ENCODE measurements at places on chromosomes 2 and 18. TPM values are rescaled to one million over a fixed set of nuclear protein-coding genes. Genes with fewer than 3 reads are reported as not detected.

GKN2 gene
- not detected for total RNA-seq

HOXD13 gene
- total RNA-seq = not detected

EPB41L5 gene
- total RNA-seq = 65.7 TPM

TUBB6 gene
- 137 TPM for total RNA-seq

RFTN2 gene
- 8.2 TPM for total RNA-seq

COLEC11 gene
- not detected for total RNA-seq

STPG4 gene
- total RNA-seq = not detected

SLC9A4 gene
- not detected for total RNA-seq

DSG1 gene
- not detected for total RNA-seq

TCF4 gene
- 161 TPM for total RNA-seq

REG3G gene
- not detected for total RNA-seq

- no peak for DNase-seq
Measured at GRCh38 chr2:156229724-156230362, 102.7 kb downstream of the NR4A2 start.

- DNase-seq = no peak
Measured at GRCh38 chr2:239292959-239293774, 107.7 kb downstream of the HDAC4 start.

DNA sequence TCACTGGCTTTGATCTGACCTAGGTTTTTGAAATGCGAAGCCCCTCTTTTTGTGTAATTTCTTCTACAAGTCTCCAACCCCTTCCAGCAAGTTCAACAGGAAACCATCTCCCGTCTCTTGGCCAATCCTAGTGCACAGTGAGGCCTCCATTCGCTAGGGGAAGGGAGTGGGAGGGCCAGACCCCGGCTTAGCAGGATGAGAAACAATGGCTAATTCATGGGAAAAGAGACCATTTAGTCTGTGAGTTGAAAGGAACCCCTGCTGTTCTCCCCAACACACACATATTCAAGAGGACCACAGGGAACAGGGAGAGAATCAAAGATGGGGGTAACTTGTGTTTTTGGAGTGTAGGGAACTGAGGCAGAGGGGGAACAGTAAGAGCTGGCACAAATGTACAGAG lies 83.0 kb downstream of the RTN4 start:
- peak; percentile 80 for DNase-seq

GRCh38 chr2:233002829-233003657 lies 10.0 kb downstream of the NGEF start:
- DNase-seq = no peak

- no peak for DNase-seq
Measured at GRCh38 chr2:140270224-140270623, 1490.0 kb upstream of the NXPH2 start.

GRCh38 chr2:205868053-205868452 lies 185.8 kb downstream of the NRP2 start:
- DNase-seq = no peak

DNA sequence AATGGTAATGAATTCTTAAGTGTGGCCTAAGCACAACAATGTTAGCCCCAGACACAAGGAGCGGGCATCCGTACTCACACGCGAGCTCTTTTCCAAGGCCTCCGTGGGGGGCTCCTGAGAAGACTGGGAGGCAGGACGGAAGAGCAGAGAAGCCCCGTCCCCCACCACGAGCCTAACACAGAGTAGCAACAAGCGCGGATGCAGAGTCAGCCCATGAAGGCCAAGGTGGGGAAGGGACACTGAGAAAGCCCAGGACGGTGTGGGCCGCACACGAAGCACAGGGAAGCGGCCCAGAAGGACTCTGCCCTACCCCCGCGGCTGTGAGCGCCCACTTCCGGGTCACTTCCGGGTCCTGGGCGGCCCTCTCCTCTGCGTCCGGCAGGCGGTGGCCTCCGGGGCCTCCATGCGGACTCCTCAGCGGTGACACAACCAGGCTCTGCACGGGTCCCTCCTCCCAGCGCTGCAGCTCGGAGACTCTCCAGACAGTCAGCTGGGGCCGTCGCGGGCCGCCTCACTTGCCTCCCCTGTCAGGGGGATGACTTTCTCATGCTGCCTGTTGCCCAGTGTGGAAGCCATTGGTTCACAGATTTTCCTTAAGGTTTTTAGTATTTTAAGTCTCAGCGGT lies 151.5 kb downstream of the MTCL1 start:
- no peak for DNase-seq

- DNase-seq = no peak
Measured at GRCh38 chr2:224268441-224268840, 133.5 kb downstream of the FAM124B start.

DNA sequence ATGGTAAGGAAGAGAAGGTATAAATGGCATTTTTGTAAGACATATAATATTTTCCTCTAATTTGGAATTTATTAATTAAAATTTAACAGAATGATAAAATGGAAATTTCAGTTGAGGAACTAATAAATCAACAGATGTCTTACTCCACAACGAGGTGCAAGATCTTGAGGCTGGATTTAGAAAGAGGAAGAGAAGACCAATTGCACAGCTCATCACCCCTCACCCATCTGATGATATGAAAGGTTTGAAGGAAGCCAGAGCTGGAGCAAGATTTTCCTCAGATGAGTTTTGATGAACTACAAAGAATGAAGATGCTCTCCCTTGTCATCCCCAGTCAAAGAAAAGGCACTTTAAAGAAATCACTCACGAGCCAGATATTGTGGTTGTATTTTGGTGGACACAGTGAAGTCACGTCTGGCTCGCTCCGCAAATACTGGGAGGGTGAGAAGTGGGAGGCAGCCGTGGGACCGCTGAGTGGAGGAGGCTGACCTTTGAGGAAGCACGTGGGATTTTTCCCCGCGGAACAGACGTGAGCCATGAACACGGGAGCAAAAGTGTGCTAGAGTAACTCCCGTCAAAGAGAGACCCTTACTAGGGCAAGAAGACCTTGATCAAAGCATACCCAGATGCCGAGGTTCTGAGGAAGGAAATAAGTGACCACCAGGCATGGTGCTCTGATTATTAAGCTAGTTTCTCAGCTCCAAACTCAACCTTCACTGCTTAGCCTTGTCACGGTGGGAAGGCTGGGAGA lies 511.4 kb downstream of the RNF144A start:
- no peak for DNase-seq

DNA sequence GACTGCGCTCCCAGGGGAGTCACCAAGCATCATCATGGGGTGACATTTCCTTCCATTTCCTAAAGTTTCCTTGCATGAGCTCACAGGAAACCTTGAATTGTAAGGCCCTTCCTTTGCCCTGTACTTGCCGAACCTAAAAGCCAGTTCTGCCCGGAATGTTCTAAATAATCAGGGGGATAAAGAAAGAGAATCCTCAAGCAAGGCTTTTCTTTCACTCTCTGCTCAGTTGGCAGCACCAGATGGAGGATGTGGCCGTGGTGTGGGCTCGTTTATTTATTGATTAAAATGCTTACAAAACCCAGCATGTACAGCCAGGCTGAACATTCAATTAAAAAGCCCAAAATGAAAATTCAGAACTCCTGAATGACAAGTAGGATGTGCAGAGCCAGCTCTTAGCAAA lies 170.5 kb downstream of the SH3RF3 start:
- DNase-seq = no peak

GRCh38 chr2:124662946-124663644 lies 638.0 kb downstream of the CNTNAP5 start:
- no peak for DNase-seq

GRCh38 chr2:96144481-96145035 lies 682 bp downstream of the DUSP2 start:
- DNase-seq = no peak

GRCh38 chr18:22523481-22523880 lies 105.8 kb upstream of the CTAGE1 start:
- no peak for DNase-seq

DNA sequence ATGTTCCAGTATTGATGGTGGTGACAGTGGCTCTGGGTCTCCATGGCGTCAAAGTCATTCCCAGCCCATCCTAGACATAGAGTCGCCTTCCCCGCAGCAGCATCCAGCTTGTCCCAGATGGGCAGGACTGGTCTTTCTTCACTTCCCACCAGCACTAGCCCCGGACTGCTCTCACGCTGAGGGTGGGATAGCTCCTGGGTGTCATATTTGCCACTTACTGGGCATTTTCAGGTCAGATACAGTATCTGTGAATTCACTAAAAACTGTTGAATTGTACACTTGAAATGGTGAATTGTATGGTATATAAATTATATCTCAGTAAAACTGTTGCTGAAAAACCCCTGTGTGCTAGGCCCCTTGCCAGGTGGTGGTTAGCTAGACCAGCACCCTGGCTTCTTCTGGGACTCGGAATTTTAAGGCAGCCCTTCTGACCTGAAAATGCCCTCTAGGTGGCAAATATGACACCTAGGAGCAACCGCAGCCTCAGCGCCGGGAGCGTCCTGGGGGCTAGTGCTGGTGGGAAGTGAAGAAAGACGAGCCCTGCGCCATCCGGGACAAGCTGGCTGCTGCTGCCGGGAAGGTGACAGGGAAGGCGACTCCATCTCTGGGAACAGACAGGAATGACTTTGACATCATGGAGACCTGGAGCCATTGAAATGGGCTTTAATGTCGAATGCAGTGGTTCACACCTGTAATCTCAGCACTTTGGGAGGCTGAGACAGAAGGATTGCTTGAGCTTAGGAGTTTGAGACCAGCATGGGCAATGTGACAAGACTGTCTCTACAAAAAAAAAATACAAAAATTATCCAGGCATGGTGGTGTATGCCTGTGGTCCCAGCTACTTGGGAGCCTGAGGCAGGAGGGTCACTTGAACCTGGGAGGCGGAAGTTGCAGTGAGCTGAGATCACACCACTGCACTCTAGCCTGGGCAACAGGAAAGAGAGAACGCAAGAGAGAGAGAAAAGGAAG lies 56.2 kb downstream of the DDX1 start:
- no peak for DNase-seq

DNA sequence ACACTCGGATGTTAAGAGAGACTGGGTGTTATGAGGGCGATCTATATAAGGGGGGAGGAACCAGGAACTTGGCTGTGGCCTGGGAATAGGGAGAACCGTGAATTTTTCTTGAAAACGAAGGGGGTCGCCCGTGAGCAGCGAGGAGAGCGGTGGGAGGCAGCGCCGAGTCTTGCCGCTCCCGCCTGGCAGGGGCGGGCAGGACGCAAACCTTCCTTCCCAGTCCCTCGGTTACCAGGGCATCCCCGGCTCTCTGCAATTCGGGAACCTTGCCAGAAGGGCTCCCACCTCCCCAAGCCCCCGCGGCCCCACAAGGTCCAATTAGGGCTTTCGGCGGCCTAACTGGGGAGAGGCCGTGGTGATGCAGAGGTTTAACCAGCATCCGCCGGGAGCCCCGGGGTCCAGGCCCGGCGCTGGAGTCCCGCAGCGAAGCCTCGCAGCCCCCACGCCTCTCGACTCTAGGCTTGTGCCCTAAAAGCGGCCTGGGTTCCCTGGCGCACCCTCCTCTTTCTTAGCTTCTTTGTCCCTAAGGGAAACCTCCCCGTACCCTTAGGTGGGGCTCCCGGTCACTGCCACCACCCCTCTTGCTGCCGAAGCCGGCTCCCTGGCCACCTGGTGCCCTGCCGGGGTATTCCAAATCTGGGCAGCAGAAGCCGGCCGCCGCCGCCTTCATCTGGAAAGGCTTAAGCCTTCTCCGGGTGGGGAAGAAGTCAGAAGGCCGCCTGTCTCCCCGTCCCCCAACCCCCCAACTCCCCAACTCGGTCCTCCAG lies 680 bp upstream of the FHOD3 start:
- DNase-seq = peak; percentile 88

GRCh38 chr2:24076849-24077534 lies 866 bp upstream of the SF3B6 start:
- peak; percentile 45 for DNase-seq
